Immature natural killer cell (primary cell): ENCODE measurements at places on chromosomes 1 and 21. TPM values are rescaled to one million over a fixed set of nuclear protein-coding genes. Genes with fewer than 3 reads are reported as not detected.

DNA sequence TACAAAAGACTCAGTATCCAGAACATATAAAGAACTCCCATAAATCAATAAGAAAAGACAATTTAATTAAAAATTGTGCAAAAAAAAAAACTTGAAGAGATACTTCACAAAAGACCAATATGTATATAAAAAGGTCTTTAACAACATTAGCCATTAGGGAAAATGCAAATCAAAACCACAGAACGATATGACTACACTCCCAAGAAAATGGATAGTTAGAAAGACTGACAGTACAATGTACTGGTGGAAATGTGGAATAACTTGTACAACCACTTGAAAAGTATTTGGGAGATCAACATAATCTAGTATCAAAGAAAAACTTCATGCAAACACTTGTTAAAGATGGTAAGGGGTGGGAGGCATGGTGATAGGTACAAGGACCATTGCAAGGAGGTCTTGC is 3.9 kb upstream of the CLCA1 start:
- H3K4me3 ChIP-seq, result no peak overlapping the region
- no peak overlapping the region for H3K27ac ChIP-seq
- no peak for DNase-seq
- H3K4me1 ChIP-seq, result no peaks in the 10 kb centered on the region
- H3K27me3 ChIP-seq, result no peaks in the 10 kb centered on the region
- no peaks in the 10 kb centered on the region for H3K36me3 ChIP-seq

GRCh38 chr1:227841096-227841495 is 25.6 kb downstream of the PRSS38 start:
- no peak for DNase-seq
- H3K4me3 ChIP-seq, result no peak overlapping the region
- H3K36me3 ChIP-seq, result no peaks in the 10 kb centered on the region
- H3K27ac ChIP-seq, result no peak overlapping the region
- peaks cover 2% of the 10 kb centered on the region for H3K27me3 ChIP-seq

- H3K36me3 ChIP-seq, result no peaks in the 10 kb centered on the region
- no peak overlapping the region for H3K4me3 ChIP-seq
- H3K27ac ChIP-seq, result no peak overlapping the region
- H3K4me1 ChIP-seq, result no peaks in the 10 kb centered on the region
- no peak for DNase-seq
Measured at GRCh38 chr1:201810466-201811216, 18.3 kb upstream of the IPO9 start.

MXRA8 gene
- not detected for polyA plus RNA-seq

MYOM3 gene
- not detected for polyA plus RNA-seq

MPZ gene
- polyA plus RNA-seq, result not detected

DNA sequence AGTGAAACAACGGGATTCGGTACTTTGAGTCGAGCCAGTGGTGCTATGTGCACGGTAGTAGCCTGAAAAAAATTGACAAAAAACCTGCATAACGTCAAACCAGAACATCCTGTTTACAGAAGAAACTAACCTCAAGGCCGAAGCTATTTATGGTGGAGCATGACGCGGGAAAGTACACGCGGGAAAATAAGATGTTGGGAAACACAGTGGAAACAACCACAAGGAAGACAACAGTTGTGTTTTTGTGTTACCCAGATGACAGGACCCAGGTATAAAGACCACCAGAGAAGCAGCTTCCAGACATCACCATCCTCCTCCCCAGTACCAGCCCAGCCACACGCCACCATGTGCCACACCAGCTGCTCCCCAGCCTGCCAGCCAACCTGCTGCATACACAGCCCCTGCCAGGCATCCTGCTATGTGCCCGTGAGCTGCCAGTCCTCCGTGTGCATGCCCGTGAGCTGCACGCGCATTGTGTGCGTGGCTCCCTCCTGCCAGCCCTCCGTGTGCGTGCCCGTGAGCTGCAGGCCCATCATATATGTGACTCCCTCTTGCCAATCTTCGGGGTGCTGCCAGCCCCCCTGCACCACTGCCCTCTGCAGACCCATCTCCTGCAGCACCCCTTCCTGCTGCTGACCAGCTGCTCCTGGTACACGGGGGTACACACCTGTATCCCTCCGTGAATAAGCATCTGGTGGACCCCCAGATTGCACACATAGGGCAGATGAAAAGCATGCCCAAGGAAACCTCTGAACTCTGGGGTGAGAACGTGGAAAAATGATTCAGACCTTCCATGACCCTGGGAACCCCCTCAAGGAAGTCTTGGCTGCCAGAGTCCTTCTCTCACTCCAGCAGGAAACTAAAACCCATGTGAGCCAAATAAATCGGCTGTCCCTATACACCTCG is at the start of gene KRTAP12-3:
TSS of gene KRTAP12-3 (plus strand) at position 298 of the 906 bp plus-strand sequence. CDS start at position 346, 48 bp downstream.
- peak within 1 kb of the TSS; percentile 60 for H3K4me3 ChIP-seq
- H3K27ac ChIP-seq, result peak within 1 kb of the TSS; percentile 94
- peaks cover 64% of the 10 kb centered on the region for H3K4me1 ChIP-seq

CFAP107 gene
- polyA plus RNA-seq, result not detected

DNA sequence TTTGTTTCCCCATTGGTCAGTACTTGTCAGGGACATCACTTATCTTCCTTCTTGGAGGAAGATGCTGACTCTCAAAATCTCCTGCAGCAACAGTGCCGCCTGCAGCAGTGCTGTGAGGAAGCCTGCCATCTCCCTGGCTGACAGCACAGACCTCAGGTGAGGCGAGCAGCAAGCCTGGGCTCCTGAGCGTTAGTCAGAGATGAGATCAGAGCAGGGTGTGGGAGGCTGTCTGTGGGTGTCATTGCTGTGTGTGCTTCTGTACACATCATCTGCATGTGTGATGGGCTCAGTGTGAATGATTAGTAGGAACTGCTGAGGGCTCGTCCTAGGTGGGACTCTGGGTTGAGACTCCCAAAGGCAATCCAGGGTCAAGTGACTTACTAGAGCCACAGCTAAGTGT is 6.1 kb downstream of the STRIP1 start:
- H3K36me3 ChIP-seq, result peaks cover 16% of the 10 kb centered on the region
- peaks cover 15% of the 10 kb centered on the region for H3K4me1 ChIP-seq
- no peak overlapping the region for H3K4me3 ChIP-seq
- DNase-seq, result no peak
- no peak overlapping the region for H3K27ac ChIP-seq
- H3K27me3 ChIP-seq, result no peaks in the 10 kb centered on the region

OLFML2B gene
- not detected for polyA plus RNA-seq

- peaks cover 5% of the 10 kb centered on the region for H3K27me3 ChIP-seq
- peak; percentile 75 for DNase-seq
- peaks cover 30% of the 10 kb centered on the region for H3K4me1 ChIP-seq
- no peaks in the 10 kb centered on the region for H3K36me3 ChIP-seq
- peak overlapping the region; percentile 90 for H3K27ac ChIP-seq
Measured at GRCh38 chr1:200154069-200154767, 126.7 kb downstream of the NR5A2 start.

RHOU gene
- not detected for polyA plus RNA-seq

DNA sequence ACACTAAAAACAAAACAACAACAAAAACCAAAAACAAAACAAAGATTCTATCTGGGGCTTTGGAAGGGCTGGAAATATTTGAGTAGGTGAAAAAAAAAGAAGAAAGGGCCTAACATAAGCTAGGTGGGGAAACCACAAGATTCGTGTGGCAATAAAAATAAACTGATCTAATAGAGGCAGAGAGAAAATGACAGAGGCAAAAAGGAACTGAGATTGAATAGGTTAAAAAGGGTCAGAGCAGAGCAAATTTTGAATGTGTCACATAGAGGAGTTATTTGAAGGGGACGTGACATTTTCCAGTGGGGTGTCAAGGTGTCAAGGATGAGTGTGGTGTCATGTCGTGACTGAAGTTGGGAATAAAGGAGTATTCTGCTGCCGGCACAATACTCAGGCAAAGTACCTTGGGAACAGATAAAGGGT is 65.2 kb upstream of the RALGPS2 start:
- DNase-seq, result no peak
- H3K27me3 ChIP-seq, result peaks cover 5% of the 10 kb centered on the region
- H3K4me1 ChIP-seq, result no peaks in the 10 kb centered on the region
- H3K27ac ChIP-seq, result no peak overlapping the region
- H3K4me3 ChIP-seq, result no peak overlapping the region
- no peaks in the 10 kb centered on the region for H3K36me3 ChIP-seq

DNA sequence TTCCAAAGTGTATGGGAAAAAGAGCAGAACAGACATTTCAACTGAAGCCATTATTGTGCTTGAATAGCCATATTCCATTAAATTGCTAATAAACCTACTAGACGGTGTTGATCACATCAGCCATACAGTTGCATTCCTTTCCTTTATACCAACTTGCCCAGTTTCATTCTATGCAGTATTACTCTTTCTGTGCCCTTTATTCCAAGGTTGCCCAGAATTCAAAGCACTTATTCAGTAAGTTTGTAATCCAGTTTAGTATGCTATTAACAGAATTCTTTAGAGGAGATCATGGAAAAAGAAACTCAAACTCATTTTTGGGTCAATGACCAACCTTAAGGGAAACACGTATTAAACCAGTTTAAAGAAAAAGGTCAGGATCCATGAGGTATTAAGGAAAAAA is 89.5 kb downstream of the DDAH1 start:
- peaks cover 8% of the 10 kb centered on the region for H3K27me3 ChIP-seq
- H3K27ac ChIP-seq, result no peak overlapping the region
- H3K4me3 ChIP-seq, result no peak overlapping the region

TRIM67 gene
- polyA plus RNA-seq, result not detected

GRCh38 chr1:211908453-211908852 is 77.9 kb upstream of the LPGAT1 start:
- peaks cover 6% of the 10 kb centered on the region for H3K27me3 ChIP-seq
- no peak overlapping the region for H3K27ac ChIP-seq
- no peak for DNase-seq

CRYBG2 gene
- not detected for polyA plus RNA-seq

DNA sequence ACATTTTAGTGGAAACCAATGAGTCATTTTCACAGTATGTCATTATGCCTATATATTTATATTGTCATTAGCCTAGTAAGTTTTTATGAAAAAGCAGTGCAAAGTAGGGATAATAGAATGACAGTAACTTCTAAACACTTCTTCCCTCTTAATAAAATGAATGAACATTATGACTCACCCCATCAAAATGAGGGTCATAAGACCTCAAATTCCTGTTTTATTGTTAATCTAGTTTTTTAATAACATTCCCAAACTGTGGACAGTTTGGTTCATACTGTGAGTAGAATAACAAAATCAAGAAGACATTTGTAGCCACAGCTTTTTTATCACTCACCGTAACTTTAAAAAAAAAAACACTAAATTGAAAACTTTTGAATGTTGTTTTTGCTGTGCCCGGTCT is 160.5 kb downstream of the LRRC40 start:
- H3K27ac ChIP-seq, result no peak overlapping the region
- H3K4me1 ChIP-seq, result no peaks in the 10 kb centered on the region
- H3K36me3 ChIP-seq, result no peaks in the 10 kb centered on the region
- no peak overlapping the region for H3K4me3 ChIP-seq
- no peaks in the 10 kb centered on the region for H3K27me3 ChIP-seq
- DNase-seq, result no peak

OR2G3 gene
- polyA plus RNA-seq, result not detected

- H3K4me3 ChIP-seq, result no peak overlapping the region
- peaks cover 11% of the 10 kb centered on the region for H3K36me3 ChIP-seq
- H3K4me1 ChIP-seq, result peaks cover 10% of the 10 kb centered on the region
- H3K27ac ChIP-seq, result no peak overlapping the region
- no peaks in the 10 kb centered on the region for H3K27me3 ChIP-seq
- no peak for DNase-seq
Measured at GRCh38 chr1:43953361-43953760, 6.6 kb downstream of the IPO13 start.

NOS1AP gene
- polyA plus RNA-seq, result not detected

PPIAL4G gene
- not detected for polyA plus RNA-seq

SELENOF gene
- 324 TPM for polyA plus RNA-seq

GRCh38 chr1:164926107-164926506 is 367.1 kb downstream of the PBX1 start:
- H3K27me3 ChIP-seq, result no peaks in the 10 kb centered on the region
- DNase-seq, result no peak
- H3K27ac ChIP-seq, result no peak overlapping the region
- H3K4me1 ChIP-seq, result no peaks in the 10 kb centered on the region

GRCh38 chr1:4395676-4396075 is 258.7 kb upstream of the AJAP1 start:
- no peak overlapping the region for H3K4me3 ChIP-seq
- no peaks in the 10 kb centered on the region for H3K4me1 ChIP-seq
- H3K27ac ChIP-seq, result no peak overlapping the region
- no peak for DNase-seq

DNA sequence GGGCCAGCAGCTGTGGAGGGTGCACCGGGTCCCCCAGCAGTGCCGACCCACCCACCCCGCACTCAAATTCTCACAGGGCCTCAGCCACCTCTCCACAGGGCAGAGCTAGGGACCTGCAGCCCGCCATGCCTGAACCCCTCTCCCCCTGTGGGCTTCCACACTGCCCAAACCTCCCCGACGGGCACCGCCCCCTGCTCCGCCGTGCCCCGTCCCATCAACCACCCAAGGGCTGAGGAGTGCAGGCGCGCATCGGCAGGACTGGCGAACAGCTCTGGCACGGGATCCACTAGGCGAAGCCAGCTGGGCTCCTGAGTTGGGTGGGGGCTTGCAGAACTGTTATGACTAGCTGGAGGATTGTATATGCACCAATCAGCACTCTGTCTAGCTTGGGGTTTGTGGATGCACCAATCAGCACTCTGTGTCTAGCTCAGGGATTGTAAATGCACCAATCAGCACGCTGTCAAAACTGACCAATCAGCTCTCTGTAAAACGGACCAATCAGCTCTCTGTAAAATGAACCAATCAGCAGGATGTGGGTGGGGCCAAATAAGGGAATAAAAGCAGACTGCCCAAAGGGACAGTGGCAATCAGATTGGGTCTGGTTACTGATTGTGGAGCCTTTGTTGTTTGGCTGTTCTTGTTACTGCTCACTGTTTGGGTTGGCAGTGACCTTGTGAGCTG is 12.4 kb upstream of the RCAN3 start:
- no peak overlapping the region for H3K4me3 ChIP-seq
- no peak for DNase-seq
- peaks cover 18% of the 10 kb centered on the region for H3K27me3 ChIP-seq
- no peak overlapping the region for H3K27ac ChIP-seq

DNA sequence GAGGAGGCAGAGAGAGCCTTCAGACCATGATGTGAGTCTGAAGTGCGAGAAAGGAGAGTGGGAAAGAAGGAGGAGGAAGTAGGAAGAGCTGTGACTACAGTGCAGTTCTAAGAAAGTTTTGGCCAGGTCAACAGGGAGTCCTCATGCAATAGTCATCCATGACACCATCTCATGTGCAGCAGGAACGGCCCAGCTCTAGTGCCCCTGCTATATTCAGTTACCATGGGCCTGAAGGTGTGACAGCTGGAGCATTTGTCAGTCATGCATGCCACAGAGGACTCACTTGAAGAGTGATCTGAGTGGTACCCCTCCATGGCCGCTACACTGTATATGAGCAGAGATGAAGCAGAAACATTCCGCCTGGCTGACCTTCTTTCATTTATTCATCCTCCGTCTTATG is 77.9 kb downstream of the OMA1 start:
- peaks cover 7% of the 10 kb centered on the region for H3K36me3 ChIP-seq
- no peak overlapping the region for H3K27ac ChIP-seq
- H3K27me3 ChIP-seq, result no peaks in the 10 kb centered on the region
- H3K4me1 ChIP-seq, result no peaks in the 10 kb centered on the region

- no peak for DNase-seq
- peaks cover 42% of the 10 kb centered on the region for H3K4me1 ChIP-seq
- H3K36me3 ChIP-seq, result no peaks in the 10 kb centered on the region
Measured at GRCh38 chr1:67313934-67314671, 6.4 kb downstream of the IL12RB2 start.

NCSTN gene
- 92.3 TPM for polyA plus RNA-seq

SYNC gene
- polyA plus RNA-seq, result not detected

ABCD3 gene
- 21.8 TPM for polyA plus RNA-seq
